ENCODE measurements at places on chromosomes 4 and X. TPM values are rescaled to one million over a fixed set of nuclear protein-coding genes. Genes with fewer than 3 reads are reported as not detected.

Gene PDZD4
- total RNA-seq: 0.88 TPM

GRCh38 chrX:76172325-76172893 lies 453 bp upstream of the PBDC1 start:
- no peak for DNase-seq

Gene USP26
- total RNA-seq: not detected

DNA sequence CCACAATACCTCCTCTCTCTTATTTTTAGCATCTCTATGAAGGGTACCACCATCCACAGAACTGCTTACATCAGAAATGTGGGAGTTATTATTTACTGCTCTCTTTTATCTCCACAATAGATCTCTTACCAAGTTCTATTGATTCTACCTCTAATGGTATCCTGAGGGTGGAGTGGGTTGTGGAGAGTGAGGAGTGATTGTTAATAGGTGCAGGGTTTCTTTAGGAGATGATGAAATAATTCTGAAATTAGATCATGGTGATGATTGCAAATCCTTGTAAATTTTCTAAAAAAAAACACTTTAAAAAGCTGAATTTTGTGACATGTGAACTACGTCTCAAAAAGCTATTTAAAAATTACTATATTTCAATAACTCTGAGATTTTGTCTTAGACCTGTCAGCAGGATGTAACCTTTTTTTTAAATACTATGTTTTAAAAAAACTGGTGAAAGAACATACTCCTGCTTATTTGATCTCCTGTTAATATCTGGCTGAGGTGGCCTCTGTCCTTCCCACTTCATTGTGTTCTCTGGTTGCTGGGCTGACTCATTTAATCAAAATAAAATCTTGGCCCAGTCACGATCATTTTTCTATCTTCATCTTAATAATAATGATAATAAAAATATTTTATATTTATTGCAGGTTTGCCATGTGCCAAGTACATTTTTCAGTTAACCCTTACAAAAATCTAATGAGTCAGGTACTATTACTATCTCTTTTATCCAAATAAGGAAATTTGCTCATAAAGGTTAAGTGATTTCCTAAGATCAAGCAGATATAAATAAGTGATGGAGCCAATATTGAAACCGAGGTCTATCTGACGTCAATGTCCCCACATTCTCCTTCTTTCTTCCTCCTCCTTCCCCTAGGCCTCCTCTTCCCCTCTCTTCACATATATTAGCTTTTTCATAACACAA lies 73.5 kb downstream of the GLUD2 start:
- DNase-seq: no peak

DNA sequence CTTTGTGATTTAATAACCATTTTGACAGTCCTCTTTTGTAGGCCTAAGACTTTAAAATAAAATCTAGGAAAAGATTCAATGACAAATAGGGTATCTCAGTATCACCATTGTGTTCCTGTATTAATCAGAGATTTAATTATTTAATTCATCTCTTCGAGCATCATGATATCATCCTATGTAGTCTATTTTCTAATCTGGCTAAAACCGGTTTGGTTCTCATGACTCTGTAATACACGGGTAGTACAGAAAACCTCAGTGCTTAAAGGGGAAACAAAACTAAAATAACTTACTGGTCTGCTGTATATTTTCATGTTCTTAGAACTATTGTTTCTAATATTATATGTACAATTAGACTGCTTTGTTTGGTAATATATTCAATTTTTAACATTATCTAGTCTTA lies 23.7 kb upstream of the FBXW7 start:
- DNase-seq: no peak

DNA sequence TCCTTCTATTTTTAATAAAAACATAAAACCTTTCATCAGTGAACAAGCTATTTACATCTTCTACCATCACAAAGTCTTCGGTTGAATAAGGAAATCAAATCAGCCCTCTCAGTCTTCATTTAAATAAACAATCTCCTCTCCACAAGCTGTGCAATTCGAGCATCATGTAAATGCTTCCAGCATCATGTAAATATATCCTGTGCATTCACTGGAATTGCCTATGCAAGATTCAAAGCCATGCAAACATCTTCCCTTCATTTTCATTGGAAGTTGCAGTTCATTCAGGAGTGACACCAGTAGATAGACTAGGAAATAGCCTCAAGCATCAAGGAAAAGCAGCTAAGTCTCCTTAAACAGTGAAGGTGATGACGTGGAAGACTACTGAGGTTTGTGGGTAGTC lies 77.7 kb upstream of the PCDH19 start:
- no peak for DNase-seq

Gene SCML1
- 0.50 TPM for total RNA-seq

- peak; percentile 54 for DNase-seq
These were observed 52.8 kb upstream of the PPP3CA start for GRCh38 chr4:101400096-101400495.

Gene ADGRG2
- not detected for total RNA-seq

DNA sequence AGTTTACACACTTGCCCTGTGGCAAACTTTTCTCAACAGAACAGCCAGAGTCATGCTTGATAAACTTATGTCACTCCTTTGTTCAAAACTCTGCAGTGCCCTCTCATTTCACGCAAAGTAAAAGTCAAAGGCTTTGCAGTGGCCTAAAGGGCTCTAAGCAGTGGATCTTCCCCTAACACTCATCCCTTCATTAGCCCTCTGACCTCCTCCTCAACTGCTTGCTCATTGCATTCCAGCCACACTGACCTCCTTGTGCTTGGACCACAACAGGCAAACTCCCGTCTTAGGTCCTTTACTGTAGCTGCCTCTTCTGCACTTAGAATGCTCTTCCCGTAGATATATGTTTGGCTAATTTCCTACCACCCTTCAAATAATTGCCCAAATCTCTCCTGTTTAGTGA lies 5.6 kb downstream of the PRDM5 start:
- DNase-seq: no peak

GRCh38 chr4:123956204-123956603 lies 559.6 kb downstream of the SPRY1 start:
- DNase-seq: no peak

DNA sequence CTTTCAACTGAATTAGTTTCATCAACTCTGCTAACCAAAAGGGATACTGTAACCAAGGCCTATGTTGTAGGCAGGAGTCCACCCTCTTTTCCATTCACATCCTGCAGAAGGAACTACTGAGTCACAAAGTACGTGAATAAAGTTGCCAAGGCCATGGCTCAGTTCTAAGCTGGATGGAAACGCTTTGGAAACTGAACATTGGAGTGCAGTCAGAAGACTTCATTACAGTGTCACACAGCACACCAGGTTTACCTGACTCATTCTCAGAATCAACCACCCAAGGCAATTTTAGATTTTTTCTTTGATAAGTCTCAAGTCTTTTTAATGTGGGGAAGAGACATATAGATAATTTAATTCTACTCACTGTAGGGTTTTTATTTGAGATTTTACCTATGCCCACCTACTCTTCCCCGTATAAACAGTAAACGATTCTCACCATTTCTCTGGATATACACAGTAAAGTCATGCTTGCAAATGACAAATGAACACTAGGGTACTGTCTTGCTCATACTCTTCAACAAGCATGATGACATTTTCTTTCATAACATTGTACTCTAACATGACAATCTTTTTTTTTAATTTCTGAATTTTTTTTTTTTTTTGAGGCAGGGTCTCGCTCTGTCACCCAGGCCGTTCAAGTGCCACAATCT lies 58.9 kb upstream of the RBM47 start:
- DNase-seq: peak; percentile 31

DNA sequence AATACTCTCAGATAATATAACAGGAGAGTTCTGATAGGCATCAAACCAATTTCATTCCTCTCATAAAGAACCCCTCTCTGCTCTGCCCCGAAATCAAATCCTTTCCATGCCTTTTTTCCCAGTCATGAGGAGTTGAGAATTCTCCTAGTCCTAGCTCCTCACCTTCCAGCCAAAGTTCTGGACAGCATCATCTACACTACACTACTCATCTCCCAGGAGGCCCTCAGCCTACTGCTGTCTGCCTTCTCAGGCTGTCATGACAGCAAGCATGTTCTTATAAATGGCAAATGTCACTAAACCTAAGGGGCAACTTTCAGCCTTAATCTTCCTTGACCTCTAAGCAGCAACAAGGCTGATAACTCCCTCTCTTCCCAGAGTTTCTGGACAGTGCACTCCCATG lies 26.6 kb downstream of the MAPK10 start:
- DNase-seq: no peak
